ENCODE measurements at places on chromosomes 16 and 17.
A peak's percentile ranks its signal among the peaks of the same experiment; 100 is the strongest.

- DNase-seq: no peak
Observed at GRCh38 chr16:16890964-16891363, 512.0 kb downstream of the NPIPA7 start.

DNA sequence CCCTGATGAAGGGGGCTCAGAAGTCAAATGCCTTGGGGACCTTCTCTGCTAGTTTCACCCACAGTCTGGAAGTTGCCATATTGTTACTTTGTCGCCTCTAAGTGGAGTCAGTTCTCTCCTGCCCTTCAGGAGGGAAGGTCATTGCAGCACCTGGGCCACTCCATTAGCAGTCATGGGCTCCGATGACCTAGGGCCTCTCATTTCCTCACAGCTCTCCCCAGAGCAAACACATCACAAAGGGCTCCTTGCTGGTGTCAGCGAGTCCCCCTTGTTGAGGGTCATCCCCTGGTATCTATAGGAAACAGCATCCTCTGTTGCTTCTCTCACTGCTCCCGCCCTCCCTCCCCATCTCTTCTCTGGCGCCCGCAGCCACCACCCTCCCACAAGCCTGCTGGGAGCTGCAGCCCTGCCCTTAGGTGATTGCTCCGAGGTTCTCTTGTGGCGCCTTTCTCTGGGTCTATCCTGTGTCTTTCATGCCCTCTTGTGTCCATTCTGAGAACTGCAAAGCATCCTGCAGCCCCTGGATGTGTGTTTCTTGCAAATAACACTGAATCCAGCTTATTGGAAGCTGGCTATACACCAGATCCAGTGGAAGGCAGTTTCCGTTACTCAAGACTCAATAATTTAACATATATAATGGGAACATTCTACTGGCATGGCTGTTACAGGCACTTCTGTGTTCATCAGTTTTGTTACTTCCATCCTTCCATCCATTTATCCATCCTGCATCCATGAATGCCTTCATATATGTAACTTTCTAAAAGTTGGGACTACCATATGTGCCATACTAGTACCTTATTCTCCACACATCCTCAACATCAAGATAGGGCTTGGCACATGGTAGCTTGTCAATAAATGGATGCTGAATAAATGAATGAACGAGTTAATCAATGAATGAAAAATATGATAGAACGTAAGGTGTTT is 21.2 kb downstream of the PDILT start:
- peak; percentile 75 for DNase-seq

DNA sequence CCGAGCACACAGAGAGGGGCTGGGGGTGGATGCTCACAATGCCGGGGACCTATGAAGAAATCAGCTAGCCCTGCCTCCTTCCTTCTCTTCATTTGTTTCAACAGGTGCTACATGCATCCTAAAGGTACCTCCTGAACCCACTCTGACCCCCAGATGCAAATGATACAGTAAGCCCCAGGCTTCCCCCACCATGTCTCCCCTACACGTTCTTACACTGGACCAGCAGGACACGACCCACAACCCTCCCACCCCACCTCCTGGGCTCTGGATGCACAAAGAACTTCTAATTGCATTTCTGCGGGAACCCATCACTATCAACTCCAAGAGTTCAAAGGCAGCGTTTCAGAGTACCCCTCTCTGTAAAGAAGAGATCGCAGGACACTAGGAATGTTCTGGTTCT is 2.1 kb downstream of the XYLT1 start:
- DNase-seq: no peak

GRCh38 chr17:59049798-59050197 is 56.9 kb downstream of the TRIM37 start:
- no peak for DNase-seq

DNA sequence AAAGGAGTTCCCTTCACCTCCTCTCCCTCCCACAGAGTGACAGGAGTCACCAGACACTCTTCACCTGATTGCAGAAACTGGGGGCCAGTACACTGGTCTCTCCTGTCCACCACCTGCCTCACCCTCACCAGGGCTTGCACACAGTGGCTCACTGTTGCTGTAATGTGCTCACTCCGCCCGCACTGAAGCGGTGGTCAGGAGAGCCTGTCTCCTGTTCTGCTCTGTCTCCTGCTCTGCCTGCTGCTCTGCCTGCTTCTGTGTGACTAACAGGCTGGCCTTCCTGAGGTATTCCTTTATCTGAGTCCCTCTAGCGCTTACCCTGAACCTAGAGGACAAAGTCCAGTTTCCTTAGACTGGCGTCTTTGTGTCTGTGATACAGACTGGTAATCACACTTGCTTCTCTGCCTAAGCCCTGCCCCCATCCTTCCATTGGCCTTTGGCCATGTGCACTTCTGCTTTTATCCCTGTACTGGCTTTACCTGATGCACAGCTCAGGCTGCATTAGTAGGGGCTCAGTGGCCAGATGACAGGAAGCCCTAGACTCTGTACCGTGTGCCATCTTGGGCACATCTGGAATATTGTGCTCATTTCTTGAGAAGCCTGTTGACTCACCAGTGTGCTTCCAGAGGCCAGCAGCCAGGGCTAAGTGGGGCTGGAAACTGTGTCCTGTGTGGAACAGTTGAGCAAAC is 13.3 kb downstream of the PROCA1 start:
- DNase-seq: no peak

GRCh38 chr17:31926100-31926729 is 10.6 kb upstream of the SUZ12 start:
- no peak for DNase-seq

- no peak for DNase-seq
Observed at GRCh38 chr17:29349409-29349808, 40.8 kb upstream of the TAOK1 start.

DNA sequence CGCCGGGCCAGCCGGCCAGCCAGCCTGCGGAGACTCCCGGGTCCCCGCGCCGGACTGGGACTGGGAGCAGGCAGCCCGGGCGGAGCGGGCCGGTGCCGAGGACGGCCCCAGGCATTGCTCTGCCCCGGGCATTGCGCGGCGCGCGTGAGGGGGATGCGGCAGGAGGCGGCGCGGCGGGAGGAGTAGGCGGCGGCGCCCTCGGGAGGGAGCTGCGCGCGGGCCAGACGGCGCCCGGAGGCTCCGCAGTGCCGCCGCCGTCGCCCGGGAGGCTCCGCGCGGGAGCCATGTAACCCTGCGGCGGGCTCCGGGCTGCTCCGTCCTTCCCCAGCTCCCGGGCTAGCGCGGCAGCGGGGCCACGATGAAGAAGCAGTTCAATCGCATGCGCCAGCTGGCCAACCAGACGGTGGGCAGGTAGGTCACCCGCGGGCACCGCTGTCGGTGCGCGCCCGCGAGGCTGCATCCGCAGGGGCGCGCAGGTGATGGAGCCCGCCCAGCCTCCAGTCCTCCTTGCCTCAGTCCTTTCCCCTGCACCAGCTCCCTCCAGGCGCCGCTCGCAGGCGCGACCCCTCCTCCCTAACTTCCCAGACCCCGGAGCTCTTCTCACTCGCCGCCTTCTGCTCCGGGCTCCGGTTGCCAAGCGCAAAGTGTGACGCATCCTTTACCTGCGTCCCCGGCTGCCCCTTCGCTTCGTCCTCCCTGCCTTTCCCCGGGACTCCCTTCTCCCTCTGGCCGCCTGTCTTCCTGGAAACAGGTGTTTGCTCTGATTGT is at the start of gene ARHGAP44:
TSS of gene ARHGAP44 (plus strand) at position 18 of the 768 bp plus-strand sequence. CDS start at position 359, 341 bp downstream.
- DNase-seq: peak; percentile 88

GRCh38 chr17:44213403-44214229 is 5.9 kb downstream of the UBTF start:
- no peak for DNase-seq

- DNase-seq: no peak
Observed at GRCh38 chr16:81929841-81930240, 81.4 kb downstream of the SDR42E1 start.

GRCh38 chr17:32803544-32803943 is 73.4 kb downstream of the MYO1D start:
- no peak for DNase-seq

- DNase-seq: no peak
Observed at GRCh38 chr16:28592979-28593553, 3.8 kb downstream of the SULT1A2 start.

DNA sequence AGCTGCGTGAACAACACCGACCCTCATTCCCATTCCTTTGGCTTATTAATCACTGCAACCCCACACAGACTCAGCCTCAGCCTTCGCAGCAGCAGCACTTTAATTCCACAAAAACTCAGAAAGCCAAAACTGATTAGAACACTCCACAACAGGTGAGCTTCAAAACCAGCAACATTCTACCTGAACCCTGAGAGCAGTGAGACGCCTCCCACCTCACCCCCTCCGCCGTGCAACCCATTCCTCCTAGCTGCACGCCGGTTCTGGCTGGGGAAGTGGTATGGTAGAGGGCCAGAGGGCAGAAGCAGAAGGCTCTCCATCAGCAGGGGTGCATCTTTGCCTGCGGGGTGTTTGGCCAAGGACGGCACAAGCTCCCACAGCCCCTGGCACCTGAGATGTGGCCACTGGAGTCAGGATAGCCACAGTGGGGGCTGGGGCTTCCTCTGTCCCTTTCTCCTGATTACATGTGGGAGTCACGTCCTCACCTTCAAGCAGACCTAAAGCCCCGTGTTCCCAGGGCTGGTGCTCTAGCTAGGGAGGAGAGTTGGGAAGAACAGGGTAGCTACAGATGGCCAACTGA is 1.6 kb downstream of the BORCS6 start:
- no peak for DNase-seq

GRCh38 chr17:70119545-70119944 is 44.5 kb downstream of the KCNJ16 start:
- DNase-seq: no peak

GRCh38 chr17:83109793-83110645 is 30.6 kb downstream of the METRNL start:
- DNase-seq: no peak

GRCh38 chr16:3113765-3114479 is 1.5 kb downstream of the ZNF205 start:
- no peak for DNase-seq

GRCh38 chr16:72860726-72861562 is 187.0 kb downstream of the ZFHX3 start:
- no peak for DNase-seq

DNA sequence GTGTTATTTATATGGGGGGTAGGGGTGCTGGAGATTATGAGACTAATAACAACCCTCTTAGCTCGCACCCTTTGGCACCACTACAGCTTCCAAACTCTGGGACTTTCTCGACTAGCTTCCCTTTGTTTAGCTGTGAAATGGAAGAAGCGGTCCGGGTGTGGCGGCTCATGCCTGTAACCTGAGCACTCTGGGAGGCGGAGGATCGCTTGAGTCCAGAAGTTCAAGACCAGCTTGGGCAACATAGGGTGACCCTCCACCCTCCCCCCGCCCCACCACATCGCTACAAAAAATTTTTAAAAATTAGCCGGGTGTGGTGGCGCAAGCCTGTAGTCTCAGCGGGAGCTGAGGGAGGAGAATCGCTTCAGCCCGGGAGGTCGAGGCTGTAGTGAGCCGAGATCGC is 814 bp upstream of the CDH3 start:
- no peak for DNase-seq

DNA sequence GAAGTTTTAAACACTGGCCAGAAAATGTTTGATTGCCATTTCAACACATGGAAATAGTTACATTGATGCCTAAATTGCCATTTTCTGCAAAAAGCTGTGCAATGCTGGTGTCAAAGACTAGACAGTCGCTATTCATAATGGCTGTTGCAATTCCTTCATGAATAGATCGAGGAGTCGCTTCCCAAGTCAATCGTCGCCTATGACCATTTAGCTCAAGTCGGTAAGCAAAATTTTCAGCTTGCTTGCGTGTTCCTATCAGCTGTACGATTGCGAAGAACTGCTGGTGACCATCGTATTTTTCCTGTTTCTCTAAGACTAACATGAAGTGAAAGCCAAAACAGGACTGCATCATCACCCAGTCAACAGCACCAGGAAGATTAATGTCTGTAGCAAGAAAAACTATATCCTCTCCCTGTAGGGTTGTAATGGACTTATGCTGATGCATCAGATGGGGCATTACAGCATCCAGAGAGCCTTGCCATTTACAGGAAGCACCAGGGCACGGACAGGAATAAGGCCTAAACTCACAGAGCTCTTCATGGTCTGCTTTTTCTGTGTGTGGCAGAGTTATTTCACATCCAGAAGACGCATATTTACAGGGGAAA is 23.6 kb downstream of the SIAH1 start:
- no peak for DNase-seq

DNA sequence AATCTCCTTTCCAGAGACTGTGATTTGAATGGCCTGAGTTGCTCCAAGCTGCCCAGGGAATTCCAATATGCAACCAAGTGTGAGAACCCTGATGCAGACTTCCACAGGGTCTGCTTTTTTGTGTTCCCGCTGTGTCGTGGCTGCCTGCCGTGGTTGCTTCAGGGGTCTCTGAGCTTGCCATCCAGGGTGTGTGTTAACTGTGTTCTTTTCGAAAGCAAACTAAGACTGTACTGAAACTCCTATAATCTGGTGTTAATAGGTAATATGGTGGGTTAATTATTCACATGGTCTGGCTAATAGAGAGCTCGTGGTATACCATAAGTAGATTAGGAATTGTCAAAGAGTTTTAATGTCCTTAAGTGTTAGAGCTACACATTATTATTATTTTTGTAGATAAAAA is 20.7 kb downstream of the UBN1 start:
- DNase-seq: no peak

DNA sequence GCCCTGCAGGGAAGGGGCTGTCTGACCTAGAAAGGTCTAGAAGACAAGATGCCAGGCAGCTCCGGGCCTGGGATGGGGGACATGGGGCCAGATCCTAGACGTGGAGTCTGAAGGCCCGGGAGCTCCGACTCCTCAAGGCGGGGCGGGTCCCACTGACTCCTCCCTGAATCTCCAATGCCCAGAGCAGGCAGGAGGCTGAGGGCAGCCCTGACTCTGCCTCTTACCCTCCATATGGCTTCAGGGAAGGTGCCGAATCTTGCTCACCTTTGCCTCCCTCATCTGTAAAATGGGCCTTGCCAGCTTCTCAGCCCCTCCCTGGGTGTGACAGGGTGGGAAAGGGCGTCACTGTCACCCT is 14.8 kb downstream of the VASN start:
- no peak for DNase-seq

DNA sequence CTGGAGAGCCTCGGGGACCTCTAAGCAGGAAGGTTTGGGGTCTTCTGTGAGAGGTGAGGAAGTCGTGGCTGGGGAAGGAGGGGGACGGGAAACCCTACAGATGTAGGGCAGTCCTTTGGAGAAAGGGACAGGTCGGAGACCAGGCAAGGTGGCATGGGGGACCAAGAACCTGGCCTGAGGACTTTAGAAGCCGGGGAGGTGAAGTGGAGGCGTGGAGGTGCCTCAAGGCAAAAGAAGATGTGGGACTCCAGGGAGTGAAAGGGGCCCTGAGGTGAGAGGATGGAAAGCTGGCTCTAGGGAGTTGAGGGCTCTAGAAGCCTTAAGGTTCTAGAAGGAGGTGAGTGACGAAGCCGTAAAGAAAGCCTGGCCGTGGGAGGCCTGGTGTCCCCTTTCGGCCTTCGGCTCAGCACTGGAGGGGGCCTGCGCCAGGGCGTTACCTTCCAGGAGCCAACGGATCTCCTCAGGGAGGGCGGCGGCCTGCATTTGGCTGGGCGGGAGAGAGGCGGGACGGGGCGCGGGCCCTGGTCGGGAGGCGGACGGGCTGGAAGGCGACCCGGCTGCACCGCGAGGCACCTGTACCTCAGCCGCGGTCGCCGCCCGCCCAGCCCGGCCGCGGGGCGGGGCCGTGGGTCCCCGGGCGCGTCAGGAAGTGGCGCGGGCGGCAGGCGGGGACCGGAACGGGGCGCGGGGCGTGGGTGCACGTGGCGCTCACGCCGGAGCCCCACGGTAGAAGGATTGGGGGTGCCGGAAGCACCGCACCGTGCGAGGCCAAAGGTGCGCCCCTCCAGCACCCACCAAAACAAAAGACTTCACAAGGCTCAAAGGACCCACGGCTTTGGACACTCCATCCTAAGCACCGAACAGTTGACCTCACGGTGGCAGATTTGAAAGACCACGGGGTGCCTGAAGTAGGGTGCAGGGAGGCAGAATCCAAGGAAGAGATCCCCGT is at the start of gene SKAP1:
TSS of gene SKAP1 (minus strand) at position 577 of the 949 bp plus-strand sequence.
- no peak for DNase-seq
